Amniotic stem cell (primary cell): ENCODE measurements at places on chromosomes 7 and 10.

DNA sequence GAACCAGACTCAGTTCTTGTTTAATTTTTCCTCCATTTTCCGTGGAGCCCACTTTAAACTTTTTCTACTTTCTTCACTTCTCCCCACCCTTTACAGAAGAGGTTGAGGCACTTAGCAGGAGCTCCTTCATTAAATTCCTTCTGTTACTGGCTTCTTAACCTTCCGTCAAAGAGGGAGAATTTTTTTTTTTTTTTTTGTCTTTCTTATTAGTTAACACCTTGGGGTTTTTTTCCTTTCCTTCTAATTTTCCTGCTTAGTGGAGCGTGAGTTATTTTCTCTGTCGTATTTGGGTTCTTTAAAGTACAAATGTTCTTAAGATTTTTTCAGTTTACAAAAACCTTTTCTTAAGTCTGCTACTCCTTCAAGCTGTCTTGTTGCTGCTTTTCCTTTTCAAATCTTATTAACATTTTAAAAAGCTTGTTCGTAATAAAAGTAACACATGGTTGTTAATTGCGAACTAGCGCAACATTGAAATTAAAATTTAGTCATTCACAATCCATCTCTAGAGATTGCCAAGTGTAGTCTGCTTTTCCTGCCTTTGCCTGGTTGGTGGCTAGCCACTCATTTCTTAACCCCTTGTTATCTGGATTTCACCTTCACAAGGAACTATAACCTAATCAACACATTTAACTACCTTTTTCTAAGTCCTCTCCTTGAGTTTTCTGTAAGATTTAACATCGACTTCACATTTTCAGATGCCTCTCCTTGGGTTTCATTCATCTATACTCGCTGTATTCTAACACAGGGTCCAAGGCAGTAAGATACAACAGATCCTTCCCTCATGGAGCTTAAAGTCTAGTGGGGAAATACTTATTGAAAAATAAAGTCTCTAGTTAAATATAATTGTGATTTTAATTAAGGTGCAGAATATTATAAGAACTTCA, 2.0 kb downstream of the BMPR1A start:
- DNase-seq = no peak

DNA sequence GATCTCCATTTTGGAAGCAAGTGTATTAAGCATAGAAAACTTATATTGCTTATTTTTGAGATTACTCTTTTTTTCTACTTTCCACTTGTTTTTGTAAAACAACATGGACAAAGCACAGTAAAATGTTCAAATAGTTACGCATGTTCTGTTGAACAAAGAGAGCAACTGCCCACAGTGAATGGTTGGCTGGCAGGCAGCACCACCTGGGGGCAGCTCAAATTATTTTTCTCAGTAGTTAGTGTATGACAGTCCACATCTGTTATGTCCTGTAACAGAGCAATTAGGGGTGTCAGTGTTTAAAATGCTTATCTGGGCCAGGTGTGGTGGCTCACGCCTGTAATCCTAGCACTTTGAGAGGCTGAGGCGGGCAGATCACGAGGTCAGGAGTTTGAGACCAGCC, 46.1 kb upstream of the CACUL1 start:
- no peak for DNase-seq

DNA sequence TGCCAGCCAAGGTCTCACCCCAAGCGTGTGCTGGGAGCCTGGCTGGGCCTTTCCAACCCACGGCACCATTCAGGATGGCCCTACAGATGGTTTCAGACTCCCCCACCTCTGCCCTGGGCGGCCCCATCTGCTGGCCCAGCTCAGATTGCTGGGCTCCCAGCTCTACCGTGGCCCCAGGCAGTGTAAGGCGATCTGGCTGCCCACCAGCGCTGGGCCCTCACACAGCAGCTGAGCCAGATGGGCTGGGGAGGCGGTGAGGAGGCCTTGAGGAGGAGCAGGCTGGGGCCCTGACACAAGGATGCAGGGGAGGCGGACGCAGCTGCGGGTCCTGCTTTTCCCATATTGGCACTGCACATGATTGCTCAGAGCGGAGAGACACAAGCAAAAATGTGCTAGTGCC, 162.8 kb downstream of the NRF1 start:
- no peak for DNase-seq

- no peak for DNase-seq
Observed at GRCh38 chr7:29076631-29077030, 69.7 kb downstream of the CPVL start.

DNA sequence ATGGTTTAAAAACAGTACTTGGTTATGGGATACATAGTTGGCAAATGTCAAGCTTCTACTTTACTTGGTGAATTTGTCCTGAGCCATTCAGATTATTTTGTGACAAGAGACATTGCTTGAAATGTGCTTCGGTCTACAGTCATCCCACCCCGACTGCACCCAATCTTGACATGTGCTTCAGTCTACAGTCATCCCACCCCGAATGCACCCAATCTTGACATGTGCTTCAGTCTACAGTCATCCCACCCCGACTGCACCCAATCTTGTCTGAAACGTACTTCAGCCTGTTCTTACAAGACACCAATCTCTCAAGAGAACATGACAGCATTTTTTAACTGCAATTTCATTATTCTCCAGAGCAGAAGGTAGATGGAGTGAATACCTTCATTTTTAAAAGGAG, 47.8 kb downstream of the PRKCQ start:
- DNase-seq = no peak

DNA sequence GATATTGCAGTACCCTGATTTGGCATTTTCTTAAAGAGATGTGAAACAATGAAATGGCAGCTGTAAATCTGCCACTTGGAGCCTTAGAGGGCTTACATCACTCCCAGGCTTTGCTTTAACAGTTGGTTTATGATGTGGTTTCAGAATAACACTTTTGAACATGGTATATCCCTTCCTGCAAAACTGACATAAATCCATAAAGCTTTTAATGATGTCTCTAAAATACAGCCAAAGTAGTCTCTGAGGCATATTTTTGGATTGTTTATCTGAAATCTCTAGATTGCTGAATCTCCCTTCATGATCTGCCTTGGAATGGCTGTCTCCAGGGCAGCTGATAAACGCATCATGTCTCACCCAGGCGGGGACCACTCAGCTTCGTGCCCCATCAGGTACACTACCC, 377.8 kb upstream of the C7orf33 start:
- DNase-seq = no peak

GRCh38 chr7:137151041-137151689, 192.4 kb downstream of the PTN start:
- no peak for DNase-seq

- no peak for DNase-seq
Observed at GRCh38 chr10:14918964-14919363, 34.9 kb downstream of the DCLRE1C start.

DNA sequence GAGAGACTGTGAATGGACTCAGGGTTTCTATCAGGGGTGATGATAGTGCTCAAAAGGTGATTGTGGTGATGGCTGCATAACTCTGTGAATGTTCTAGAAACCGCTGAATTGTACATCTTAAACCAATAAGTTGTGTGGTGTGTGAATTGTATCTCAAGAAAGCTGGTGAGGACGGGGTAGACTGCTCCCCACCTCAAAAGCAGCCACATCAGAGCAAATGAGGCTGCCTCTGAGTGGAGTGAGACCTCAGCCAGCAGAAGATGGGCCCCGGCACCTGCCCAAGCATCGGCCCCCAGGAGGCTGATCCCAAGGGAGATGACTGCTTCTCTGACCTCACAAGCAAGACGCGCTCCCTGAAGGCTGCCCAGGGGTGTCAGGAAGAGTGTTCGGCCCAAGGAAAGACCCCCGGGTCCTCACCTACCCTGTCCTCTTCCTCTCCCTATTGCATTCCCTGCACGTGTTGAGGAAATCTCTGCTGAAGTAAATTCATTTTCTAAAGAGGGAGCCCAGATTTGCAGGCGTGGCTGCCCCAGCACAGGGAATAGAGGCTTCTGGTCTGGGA, 279.3 kb upstream of the SHH start:
- DNase-seq = no peak

DNA sequence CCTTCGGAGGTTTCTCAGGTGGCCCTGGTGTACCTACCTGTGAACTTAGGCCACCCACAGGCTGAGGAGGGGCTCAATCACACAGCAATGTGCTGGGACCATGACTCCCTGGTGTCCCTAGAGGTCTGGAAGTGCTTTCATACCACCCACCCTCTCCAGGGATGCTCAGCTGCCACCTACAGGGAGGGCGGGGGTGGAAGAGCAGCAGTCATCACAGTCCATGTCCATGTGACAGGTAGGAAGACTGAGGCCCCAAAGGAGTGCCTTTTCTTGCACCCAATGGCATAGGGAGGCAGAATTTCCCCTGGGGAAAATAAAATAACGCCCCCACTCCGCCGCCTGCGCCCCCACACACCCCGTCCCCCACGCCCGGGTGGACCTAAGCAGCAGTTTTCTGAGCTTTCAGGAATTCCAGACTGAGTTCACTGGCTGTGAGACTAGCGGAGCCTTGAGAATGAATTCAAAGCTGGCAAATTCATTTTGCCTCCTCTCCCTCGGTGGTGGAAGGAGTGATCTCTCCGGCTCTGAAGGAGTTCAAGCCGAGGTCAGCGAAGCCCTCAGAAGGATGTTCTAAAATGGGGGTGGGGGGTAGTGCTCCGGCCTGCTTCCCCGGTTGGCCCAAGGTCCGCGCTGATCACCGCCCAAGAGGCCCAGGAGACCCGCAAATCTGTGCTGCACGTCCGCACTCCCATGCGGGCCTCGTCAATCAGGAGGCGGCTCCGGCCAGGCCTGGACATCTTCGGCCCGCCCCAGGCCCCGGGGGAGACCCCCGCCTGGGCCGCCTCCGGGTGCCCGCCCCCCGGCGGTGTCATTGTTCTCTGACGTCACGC, 2.1 kb upstream of the ZMIZ1 start:
- no peak for DNase-seq

DNA sequence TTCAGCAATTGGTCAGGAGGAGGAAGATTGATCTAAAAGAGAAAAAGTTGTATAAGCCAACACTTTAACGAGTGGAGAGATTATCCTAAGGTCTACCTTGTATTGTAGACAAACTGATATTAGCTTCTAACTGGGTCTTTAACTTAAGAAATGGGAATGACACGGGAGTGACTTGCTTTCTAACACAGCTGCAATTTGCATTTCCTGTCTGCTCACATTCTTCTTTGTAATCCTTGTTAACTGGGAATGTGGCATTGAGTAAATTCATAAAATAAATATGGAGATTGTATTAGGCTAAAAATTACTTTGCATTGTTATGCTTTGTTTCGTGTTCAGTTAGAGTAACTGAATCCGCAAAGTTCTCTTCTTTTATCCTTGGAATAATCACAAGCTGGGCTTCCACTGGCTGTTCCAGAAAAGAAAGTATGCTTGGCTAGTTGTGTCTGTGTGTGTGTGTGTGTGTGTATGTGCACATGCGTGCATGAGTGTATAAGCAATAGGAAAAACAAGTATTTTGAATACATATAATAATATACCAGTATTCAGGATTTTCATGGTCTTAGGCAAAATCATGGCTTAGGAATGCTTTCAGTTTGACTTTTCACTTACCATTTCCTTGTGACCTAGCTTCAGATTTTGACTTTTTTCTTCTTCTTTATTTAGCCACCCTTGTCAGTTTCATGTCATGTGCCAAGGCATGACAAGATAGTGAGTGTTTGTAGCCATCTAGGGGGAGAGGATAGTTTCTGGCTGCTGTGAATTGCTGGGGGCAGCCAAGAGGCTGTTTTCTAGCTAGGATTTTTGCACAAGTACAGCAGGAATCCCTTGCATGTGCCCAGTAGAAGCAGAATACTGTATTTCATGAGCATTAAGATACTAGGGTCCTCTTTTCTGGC, 54.5 kb upstream of the FZD8 start:
- DNase-seq = no peak

DNA sequence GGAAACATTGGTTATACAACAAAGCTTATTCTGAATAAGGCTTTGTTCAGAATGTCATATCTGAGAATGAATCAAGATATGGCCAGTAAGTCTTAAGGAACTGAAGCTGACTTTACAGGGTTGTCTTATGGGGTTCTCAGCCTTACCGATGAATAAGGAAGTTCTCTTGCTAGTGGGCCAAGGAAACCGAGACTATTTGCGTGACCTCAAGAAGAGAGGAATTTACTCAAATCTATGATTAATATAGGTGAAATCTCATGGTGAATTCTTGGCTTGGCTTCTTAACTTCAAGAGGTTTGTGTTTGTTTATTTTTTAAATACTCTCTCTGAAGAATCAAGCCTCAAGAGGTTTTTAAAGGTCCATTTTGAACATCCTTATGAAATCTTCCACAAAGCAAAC, 4.7 kb upstream of the MRLN start:
- no peak for DNase-seq

- DNase-seq = no peak
Observed at GRCh38 chr7:5445981-5446594, 22.5 kb upstream of the TNRC18 start.

DNA sequence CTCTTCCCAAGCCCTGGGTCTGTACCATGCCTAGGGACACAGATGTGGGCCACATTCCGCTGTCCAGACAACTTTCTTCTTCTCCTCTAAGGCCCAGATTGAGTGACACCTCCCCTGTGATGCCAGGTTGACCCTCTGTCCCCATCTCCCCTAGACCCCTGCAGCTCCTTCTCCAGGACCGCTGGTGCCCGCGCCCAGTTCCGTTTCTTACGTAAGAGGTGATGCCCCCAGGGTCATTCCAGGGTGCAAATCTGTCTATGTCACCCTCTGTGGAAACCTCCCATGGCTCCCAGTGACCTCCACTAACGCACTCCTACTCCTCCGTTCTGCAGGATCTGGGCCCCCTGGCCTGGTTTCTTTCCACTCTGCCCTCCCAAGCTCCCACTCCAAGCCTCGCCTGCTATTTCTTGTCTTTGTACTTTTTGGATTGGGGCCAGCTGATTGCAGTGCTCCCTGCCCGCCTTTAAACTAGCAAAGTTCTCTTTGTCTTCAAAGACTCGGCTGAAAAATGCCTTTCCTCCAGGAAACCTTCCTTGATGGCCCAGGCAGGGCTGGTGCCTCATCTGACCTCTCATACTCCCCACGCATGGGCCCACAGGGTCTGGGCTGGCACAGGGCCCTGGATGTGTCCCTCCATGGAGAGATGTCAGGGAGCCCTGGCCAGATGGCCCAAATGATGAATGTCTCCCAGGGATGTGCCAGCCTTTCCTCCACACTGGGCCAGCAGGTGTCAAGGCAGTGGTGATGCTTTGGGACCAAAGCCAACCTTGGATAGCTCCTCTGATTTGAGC, 21.3 kb upstream of the ELN start:
- no peak for DNase-seq

- no peak for DNase-seq
Observed at GRCh38 chr7:109003742-109004141, 434.1 kb downstream of the DNAJB9 start.

DNA sequence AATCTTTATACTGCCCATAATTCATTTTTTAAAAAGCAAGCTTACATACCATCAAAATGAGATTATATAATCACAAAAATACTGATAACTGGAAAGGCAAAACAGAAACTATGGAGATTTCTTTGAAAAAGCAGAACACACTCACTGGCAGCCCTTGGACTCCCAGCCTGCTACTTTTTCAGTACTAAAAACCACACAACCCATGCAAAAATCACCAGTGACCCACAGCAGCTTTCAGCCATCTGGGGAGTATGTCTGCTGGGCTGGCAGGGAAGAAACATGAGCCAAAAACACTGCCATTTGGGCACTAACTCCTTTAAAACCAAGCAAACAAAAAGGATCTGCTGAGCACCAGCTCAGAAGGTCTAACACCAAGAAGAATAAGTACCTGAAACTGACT, 80.0 kb upstream of the DDC start:
- no peak for DNase-seq
